Activated T-cell treated with anti-CD3 and anti-CD28 coated beads for 48 hours (primary cell): ENCODE measurements at places on chromosomes 1 and 21.

- DNase-seq, result no peak
These were observed 192.4 kb downstream of the TGFBR3 start for GRCh38 chr1:91693557-91693956.

GRCh38 chr1:85116856-85117255 lies 68.6 kb upstream of the MCOLN3 start:
- no peak for DNase-seq

- DNase-seq, result no peak
These were observed 27.7 kb upstream of the DYRK1A start for GRCh38 chr21:37338671-37339551.

DNA sequence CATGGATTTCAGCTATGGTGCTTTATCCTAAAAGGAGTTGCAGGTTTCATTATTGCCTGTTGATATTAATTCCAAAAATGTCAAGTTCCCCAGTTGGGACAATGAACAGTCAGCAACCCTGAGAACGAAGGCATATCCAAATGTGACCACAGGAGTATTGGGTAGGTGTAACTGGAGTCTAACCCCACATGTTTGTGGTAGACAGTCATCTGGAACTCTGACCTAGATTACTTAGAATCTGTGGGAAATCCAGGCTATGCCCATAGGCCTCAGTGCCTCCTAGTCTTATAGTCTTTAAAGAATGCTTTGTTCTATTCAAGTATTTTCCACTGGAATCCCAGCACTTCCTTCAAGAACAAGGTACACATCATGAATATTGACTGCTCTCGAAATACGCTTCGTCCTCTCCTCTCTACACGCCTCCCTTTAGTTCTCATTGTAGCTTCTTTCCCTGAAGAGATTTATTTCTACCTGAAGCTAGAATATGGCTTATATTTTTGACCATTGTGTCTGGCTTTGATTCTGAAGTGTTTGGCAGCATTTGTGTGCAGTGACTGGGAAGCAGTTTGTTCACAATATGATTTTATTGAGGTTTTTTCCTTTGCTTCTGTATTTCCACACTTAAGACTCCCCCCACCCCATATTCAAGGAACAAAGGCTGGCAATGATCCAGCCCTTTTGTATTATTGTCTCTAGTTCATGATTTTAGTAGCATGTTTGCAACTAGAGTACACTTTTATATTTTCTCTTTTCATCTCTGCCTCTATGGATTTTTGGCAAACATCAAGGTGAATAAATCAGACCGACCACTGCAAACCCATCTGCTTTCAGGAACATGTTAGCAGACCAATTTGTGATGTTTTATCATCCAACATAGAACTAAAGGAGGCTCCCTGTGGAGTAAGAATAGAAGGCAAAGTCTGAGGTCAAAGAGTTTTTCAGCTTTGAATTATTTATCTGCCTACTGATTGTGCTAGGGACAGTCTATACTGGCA lies 178.6 kb downstream of the GPR52 start:
- no peak for DNase-seq

GRCh38 chr1:66938613-66939012 lies 13.8 kb downstream of the MIER1 start:
- no peak for DNase-seq

DNA sequence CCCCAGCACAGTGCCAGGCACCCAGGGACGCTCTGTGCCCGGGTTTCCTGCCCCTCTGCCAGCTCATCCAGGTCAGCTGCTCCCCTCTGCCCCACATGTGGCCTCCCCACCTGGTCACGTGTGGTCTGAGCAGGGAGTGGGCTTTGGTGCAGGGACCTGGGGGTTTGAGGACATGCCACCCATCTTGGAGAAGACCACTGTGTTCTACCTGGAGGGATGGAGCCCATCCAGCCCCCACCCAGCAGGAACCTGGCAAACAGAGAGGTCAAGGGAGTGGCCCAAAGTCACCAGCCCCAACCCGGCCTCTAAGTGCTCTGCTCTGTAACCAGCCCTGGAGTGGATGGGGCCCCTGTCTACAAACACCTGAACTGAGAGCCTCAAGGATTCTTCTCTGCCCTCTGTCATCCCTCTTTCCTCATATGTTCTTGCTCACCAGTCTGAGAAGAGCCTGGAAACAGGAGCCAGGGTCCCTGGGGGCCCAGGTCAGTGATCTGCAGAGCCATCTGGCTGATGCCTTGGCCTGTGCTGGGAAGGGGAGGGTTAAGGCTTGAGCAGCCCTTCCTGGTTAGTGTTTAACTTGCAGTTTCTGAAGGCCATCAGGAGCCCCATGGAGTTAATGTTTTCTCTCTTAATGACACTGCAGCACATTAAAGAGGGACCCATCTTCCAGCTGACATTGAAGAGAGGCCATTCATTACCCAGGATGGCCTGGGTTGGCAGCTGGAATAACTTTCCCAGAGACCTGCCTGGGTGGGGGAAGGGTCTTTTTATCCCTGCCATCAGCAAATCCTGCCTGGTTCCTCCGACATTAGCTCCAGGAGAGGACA lies 235.4 kb downstream of the PTPRU start:
- no peak for DNase-seq

DNA sequence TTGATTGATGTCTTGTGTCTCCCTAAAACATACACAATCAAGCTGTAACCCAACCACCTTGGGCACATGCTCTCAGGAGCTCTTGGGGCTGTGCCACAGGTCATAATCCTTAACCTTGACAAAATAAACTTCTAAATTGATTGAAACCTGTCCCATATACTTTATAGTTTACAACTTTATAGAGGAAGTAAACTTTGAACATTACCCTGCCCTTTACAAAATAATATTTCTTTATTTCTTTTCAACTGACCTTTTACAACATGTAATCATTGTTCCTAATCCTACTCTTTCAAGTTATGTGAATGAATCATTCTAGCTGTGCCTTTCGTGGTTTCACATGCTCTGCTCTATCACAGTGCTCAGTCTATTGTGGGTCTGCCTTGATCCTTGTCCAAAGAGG lies 118.3 kb upstream of the ATP1A1 start:
- no peak for DNase-seq

- DNase-seq, result no peak
These were observed 323.0 kb upstream of the USP25 start for GRCh38 chr21:15406791-15407190.

GRCh38 chr1:42944246-42944928 lies 14.3 kb downstream of the SLC2A1 start:
- no peak for DNase-seq

- DNase-seq, result no peak
These were observed 43.8 kb downstream of the GPR52 start for GRCh38 chr1:174491606-174492005.

GRCh38 chr1:151990058-151990855 lies 3.4 kb downstream of the S100A10 start:
- no peak for DNase-seq

GRCh38 chr1:115429884-115430283 lies 91.8 kb upstream of the NGF start:
- DNase-seq, result no peak

DNA sequence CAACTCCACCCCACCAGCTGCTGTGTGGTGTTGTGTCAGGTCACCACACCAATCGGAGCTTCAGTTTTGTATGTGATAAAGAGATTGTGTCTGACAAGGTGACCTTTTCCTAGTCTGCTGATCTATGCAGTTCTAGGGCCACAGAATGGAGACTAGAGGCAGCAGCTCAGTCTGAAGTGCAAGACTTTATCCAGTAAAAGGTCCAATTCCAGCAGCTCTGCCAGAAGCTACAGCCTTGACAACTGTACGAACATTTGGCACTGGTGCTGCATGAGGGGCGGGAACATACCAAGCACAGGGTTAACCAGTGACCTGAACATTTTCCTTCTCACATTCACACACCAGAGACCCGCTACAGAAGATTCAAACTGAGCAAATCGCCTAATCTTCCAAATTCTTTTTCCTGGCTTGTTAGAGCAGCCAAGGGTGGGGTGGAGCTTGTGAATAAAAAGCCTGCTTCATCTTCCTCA lies 9.3 kb downstream of the FMO1 start:
- no peak for DNase-seq

- no peak for DNase-seq
These were observed 805 bp downstream of the ZNHIT6 start for GRCh38 chr1:85707267-85707989.

- no peak for DNase-seq
These were observed 451.9 kb upstream of the VAMP3 start for GRCh38 chr1:7319196-7319595.

- no peak for DNase-seq
These were observed 68.7 kb downstream of the DEGS1 start for GRCh38 chr1:224251741-224252146.
